ENCODE measurements at places on chromosomes 16 and 17.

- DNase-seq = no peak
Observed at GRCh38 chr16:84283314-84284153, 11.1 kb upstream of the WFDC1 start.

DNA sequence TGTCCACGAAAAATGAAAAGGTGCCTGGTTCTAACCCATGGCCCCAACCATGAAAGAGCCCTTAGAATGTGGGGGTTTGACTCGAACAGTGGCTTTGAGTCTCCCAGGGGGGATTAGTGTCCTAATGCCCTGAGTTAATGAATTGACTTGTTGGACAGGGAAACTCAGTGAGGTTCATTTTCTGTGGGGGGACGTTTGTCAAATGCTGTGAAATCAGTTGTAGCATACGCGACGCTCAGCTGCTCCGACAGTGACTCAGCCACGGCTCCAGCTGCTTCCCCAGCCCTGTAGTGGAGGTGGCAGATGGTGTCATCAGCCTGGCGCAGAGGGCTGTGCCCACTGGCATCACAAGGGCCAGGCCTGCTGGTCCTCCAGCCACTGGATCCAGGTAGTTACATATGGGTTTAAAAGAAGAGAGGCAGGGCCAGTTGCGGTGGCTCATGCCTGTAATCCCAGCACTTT is 3.9 kb upstream of the TMEM235 start:
- DNase-seq = no peak

DNA sequence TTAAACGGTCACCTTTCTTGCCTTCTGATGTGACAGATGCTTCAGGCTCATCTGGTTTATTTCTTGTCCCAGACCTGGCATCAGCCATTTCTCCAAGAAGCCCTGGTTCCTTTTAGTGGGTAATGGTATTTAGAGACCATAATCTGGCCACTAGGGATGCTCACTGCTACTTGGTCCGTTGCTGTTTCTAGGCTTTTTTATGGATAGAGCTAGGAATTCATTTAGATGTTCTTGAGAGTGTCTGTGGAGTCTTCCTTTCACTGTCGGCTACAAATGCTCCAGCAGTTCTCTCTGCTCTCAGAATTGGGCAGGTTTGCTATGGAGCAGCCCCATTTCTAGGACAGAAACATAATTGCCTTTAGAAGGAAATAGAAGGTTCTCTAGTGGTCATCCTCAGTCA is 214.5 kb downstream of the KATNIP start:
- DNase-seq = no peak

- no peak for DNase-seq
Observed at GRCh38 chr16:88048985-88049384, 97.8 kb downstream of the BANP start.

GRCh38 chr16:80100186-80100585 is 440.6 kb upstream of the DYNLRB2 start:
- no peak for DNase-seq

GRCh38 chr17:29587591-29587990 is 1.9 kb downstream of the GIT1 start:
- DNase-seq = no peak

- DNase-seq = no peak
Observed at GRCh38 chr16:87790292-87791100, 24.7 kb upstream of the KLHDC4 start.

DNA sequence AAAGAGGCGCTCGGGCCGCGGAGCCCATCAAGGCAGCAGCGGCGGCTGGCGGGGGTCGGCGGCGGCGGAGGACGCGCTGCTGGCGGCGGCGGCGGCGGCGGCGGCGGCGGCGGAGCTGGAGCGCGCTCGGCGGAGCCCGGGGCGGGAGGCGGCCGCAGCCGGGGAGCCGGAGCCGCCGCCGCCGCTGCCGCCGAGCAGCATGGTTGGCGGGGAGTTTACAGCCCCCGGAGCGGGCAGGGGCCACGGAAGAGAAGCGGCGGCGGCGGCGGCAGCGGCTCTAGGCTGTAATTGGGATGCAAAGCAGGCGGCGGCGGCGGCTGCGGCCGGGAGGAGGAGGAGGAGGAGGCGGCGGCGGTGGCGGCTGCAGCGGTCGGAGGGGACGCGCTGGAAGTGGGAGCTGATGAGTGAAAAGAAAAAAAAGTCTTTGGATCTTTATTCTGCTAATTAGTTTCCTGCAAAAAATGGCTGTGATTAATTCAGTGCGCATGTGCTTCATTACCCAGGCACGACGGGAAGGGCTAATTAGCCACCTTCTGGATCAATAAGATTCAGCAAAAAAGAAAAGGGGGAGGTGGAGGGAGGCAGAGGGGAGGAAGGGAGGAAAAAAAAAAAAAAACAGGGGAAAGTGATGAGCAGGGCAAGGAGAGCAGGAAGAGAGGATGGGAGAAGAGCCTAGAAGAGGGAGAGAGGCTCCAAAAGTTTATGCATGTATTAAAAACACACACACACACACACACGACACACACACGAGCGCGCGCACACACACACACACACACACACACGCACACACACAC is 10.9 kb upstream of the ZFHX3 start:
- DNase-seq = no peak

GRCh38 chr17:8277317-8277716 is 11.2 kb upstream of the RANGRF start:
- DNase-seq = no peak

DNA sequence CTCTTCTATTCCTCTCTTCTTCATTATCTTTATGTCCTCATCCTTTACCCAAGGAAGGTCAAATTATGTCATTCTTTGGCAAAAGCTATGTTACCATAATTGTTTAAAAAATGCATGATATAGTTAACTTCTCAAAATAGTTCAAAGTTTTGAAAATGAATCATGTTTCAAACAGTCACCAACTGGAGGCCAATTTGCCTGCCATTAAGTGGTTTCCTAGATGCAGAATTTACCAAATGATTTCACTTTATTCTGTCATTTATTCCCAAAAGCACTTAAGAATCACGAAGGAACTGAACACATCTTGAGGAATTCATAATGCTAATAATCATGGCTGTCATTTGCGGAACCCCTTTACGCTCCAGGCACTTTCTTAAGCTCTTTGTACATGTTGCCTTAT is 190.9 kb upstream of the CDH11 start:
- DNase-seq = no peak

DNA sequence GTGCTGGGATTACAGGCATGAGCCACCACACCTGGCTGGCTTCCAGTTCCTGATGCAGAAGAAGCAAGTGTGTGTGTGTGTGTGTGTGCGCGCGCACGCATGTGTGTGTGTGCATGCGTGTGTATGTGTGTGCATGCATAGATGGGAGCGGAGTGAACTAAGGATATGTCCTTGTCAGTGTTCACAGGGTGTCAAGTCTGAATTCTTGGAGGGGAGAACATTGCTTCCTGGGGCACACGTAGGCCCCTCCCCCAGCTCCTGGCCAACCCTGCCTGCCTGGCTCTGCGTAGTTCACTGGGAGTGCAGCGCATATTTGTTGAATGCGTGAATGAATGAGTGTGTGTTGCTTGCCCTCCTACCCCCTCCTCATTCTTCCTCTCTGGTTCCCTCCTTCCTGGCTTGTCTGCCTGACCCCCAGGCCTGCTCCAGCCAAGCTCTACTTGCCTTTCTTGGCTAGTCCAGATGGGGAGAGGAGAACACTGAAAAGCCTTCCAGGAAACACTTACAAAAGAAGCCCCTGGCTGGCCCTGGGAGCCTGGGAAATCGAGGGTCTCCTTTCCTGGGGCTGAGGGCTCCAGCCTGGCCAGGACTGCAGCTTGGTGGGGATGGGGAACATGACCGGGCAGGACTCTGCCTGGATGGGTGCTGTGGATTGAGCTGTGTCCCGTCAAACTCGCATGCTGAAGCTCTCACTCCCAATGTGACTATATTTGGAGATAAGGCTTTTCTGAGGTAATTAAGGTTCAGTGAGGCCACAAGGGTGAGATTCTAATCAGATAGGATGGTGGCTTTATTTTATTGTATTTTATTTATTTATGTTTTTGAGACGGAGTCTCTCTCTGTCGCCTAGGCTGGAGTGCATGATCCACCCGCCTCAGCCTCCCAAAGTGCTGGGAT is 27.9 kb downstream of the IGFBP4 start:
- DNase-seq = no peak

GRCh38 chr16:6246266-6246665 is 1086.4 kb upstream of the RBFOX1 start:
- no peak for DNase-seq

GRCh38 chr17:80408872-80409271 is 6.1 kb upstream of the ENDOV start:
- DNase-seq = no peak

GRCh38 chr16:61842666-61843065 is 193.6 kb downstream of the CDH8 start:
- no peak for DNase-seq

DNA sequence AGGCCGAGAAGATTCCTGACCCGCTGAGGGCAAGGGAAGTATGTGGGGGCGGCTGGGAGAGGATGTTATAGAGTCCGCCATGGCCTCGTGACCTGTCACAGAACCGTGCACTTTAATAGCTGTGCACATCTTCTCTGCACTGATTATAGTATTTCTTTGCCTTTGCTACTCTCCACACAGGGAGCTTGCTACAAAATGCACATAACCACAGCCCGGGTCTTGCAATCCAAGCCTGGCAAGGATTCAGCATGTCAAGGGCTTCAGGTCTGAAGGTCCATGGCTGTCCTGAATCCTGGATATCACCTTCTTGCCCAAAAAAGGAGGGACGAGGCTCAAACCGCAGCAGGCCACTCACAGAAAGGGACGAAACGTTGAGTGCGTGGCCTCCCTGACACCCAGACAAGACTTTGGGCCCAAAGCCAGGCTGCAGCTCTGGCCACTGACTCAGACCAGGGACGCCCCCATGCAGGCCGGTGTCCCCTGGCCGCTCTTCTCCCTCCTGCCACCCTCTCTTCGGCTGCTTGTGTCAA is 43.7 kb downstream of the USP22 start:
- no peak for DNase-seq

DNA sequence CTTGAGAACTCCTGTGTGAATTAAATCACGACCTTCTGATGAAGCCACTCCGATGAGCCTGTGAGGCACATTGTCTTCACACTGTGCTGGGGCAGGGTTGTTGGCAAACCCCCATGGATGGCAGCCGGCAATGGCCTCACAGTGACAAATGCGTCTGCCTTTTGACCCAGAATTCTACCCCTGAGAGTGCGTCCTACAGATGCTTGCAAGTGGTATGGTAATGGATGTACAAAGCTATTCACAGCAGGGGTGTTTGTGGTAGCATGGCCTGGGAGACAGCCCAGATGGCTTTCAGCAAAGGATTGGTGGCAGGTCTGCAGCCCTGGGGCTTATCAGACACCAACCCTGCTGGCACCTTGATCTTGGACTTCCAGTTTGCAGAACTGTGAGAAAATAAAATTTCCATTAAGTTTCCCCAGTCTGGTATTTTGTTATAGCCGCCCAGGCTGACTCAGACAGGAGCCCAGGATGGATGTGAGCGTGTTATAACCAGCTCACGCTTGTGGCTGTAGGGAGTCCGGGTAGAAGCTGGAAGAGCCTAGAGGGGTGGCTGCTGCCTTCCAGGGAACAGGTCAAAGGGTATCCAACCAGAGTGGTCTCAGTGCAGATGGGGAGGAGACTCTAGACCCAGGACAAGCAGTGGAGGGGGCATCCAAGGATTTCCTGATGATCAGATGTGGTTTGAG is 10.1 kb downstream of the AFMID start:
- DNase-seq = no peak

DNA sequence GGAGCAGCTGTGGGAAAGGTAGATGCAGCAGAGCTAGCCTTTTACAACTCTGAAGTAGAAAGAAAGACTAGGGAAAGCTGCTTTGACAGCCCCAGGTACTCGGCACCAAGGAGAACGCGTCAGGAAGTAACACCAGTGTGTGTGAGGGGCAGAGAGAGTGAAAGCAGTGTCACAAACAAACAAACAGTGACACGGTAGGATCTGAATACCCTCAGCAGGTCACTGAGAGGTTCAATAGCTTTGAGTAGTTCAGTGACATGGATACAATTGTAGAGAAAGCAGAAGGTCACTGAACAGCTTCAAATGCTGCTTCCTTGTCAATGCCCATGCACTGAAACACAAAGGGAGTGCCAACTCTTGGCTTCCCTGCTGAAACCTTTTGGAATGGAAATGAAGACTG is 150.3 kb upstream of the C17orf78 start:
- DNase-seq = no peak

DNA sequence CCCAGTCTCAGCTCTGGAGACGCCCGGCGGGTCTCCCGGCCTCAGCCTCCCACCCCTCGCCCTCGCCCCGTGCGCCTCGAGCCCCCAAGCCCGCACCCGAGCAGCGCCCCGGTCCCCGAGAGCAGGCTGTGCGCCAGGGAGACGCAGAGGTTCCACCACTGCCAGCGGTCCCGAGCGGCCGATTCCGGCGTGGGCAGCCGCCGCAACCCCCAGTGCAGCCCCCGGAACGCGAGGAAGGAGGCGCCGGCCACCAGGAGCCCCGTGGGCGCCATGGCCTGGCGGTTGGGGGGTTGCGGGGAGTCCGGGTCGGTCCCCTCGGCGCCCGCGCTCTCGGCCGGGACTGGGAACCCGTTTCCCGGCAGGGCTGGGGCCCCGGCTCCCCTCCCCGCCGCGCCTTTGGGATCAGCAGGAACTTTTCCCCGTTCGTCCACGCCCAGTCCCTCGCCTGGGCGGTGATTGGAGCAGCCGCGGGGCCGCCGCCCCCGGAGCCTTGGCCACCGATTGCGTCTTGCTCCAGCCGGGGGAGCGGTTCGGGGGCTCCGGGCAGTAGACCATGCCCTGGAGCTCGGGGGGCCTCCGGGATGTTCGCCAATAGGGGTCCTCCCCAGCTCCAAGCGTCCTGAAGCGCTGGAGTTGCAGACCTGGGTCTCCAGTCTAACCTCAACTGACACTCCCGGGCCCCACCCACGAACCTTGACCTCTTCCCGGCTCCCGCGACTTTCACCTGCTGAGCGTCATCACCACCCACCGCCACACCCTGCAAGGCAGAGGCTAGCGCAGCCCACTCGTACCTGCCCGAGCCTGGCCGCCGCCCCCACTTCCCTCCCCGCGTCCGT is at the start of gene TLCD2:
Gene TLCD2 (minus strand): TSS at position 407 of the 836 bp plus-strand sequence. CDS start 135 bp downstream, at position 272.
- no peak for DNase-seq

- no peak for DNase-seq
Observed at GRCh38 chr17:37065486-37066321, 117.0 kb downstream of the AATF start.

DNA sequence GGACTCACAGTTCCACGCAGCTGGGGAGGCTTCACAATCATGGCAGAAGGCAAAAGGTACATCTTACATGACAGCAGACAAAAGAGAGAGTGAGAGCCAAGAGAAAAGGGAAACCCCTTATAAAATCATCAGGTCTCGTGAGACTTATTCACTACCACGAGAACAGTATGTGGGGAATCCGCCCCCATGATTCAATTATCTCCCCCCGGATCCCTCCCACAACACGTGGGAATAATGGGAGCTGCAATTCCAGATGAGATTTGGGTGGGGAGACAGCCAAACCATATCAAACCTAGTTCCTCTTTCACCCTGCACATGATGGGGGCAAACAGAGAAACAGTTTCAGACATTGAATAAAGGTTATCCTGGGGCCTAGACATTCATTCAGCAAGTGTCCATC is 32.2 kb upstream of the IRX6 start:
- no peak for DNase-seq

DNA sequence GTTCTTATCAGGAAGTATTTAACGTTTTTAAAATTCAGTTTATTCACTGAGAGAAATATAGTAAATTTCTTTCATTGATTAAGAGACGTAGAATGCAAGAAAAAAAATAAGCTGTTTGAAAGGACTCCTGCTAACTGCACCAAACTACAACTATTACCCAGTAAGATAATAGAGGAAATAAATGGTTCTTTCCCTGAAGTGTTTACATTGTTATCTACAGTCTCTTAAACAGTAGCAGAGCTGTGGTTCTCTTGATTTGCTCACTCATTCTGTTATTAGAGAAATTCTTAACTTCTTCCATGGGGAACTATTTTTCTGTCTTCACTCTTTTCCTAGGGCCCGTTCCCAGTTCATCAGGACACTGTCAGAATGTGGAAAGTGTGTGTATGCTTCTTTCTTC is 973.0 kb downstream of the KCNJ2 start:
- DNase-seq = no peak
